ENCODE measurements at places on chromosomes 4 and X. TPM values are rescaled to one million over a fixed set of nuclear protein-coding genes. Genes with fewer than 3 reads are reported as not detected.

DNA sequence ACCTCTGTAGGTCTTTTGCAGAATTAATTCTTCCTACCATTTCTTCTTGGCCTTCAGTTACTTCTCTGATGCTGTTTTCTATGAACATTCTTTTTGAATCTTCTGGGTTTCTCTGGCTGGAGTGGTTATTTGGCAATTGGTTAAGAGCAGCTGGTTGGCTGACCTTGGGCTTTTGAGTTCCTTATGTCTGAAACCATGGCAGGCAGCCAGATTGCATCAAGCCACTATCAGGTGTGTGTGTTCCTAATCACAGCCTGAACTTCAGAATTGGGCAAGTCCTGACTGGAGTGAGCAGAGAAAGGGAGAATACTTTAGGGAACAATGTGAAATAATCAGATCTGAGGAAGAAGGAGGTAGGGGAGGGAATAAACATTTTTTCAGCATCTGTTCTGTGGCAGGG, 90.2 kb downstream of the ARHGAP10 start:
- no peaks in the 10 kb centered on the region for H3K36me3 ChIP-seq
- H3K27me3 ChIP-seq: no peaks in the 10 kb centered on the region
- DNase-seq: no peak
- no peak overlapping the region for H3K27ac ChIP-seq
- no peak overlapping the region for H3K4me3 ChIP-seq

DNA sequence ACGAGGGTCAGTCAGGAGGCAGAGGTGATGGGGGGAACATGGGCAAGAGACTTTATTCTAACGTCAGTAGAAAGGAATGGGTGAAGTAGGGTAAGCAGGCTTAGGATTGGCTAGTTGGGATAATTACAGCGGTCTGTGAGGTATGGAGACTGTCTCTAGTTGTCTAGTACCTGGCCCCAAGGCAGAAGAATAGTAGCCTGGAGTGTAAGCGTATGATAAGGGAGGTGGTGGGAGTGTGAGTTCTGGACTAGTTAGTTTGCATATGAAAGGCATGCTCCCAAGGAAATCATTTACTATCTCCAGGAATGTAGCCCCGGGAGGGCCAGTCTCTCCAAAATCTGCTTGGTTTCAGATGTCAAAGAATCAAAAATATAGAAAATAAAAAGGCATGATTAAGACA, 219.6 kb upstream of the ANXA3 start:
- H3K27me3 ChIP-seq: no peaks in the 10 kb centered on the region
- DNase-seq: peak; percentile 39
- H3K36me3 ChIP-seq: no peaks in the 10 kb centered on the region
- H3K4me3 ChIP-seq: peak overlapping the region; percentile 26

DNA sequence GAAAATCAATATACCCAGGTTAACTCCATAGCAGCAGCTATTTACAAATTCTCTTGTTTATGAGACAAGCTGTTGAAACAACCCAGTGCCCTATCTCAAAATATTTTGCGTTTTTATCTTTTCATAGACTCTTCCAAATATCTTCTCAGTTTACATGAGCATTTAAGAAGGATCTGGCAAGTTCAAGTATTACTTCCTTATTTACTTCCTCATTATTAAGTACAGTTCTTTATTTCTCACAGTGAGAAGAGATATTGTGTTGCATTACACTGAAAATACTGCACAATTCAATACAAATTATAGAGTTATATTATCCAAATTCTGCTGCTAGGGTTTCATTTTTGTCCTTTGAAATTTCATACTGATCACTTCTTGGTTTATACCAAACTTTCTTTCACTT, 43.6 kb upstream of the UCP1 start:
- no peak overlapping the region for H3K27ac ChIP-seq
- no peak for DNase-seq
- no peaks in the 10 kb centered on the region for H3K36me3 ChIP-seq
- peaks cover 10% of the 10 kb centered on the region for H3K4me1 ChIP-seq
- no peaks in the 10 kb centered on the region for H3K27me3 ChIP-seq
- H3K4me3 ChIP-seq: no peak overlapping the region

- H3K4me3 ChIP-seq: no peak overlapping the region
- DNase-seq: no peak
- no peaks in the 10 kb centered on the region for H3K27me3 ChIP-seq
- no peaks in the 10 kb centered on the region for H3K36me3 ChIP-seq
- H3K27ac ChIP-seq: no peak overlapping the region
These were observed 90.7 kb upstream of the GPC3 start for GRCh38 chrX:134075894-134076718.

The HMGB3 gene
- polyA plus RNA-seq: 633 TPM

DNA sequence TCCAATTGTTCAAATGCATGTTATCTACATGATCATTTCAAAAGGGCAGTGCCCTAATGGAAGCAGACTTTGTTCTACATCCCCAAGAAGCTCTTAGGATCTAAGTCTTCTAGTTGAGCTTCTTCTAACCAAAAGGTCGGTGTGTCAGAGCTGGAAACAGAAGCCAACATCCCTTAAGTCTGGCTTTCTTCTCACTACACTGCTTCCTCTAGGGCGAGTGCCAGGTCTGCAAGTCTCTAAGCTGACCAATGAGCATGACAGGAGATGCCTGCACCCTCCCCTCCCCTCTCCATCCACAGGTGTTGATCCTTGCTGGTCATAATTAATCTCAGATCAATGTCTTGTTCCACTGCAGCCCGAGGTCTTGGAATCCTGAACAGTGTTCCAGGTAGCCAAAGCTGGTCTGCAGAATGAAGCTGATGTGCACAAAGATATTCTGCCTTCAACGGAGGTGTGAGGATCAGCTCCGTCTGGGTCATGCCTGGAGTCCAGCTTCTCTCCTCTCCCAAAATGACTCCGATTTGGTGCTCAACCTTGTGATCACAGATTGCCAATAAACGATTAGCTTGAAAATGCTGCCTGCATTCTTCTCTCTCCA, 44.1 kb downstream of the WDR1 start:
- DNase-seq: no peak
- H3K27ac ChIP-seq: no peak overlapping the region
- no peak overlapping the region for H3K4me3 ChIP-seq
- no peaks in the 10 kb centered on the region for H3K27me3 ChIP-seq

- H3K36me3 ChIP-seq: no peaks in the 10 kb centered on the region
- no peak for DNase-seq
- no peaks in the 10 kb centered on the region for H3K27me3 ChIP-seq
- no peak overlapping the region for H3K27ac ChIP-seq
- H3K4me3 ChIP-seq: no peak overlapping the region
- H3K4me1 ChIP-seq: peaks cover 10% of the 10 kb centered on the region
These were observed 88.4 kb upstream of the TET2 start for GRCh38 chr4:105058177-105058812.

All from GM23338 (cell line).